ENCODE measurements at places on chromosomes 11 and 22.

DNA sequence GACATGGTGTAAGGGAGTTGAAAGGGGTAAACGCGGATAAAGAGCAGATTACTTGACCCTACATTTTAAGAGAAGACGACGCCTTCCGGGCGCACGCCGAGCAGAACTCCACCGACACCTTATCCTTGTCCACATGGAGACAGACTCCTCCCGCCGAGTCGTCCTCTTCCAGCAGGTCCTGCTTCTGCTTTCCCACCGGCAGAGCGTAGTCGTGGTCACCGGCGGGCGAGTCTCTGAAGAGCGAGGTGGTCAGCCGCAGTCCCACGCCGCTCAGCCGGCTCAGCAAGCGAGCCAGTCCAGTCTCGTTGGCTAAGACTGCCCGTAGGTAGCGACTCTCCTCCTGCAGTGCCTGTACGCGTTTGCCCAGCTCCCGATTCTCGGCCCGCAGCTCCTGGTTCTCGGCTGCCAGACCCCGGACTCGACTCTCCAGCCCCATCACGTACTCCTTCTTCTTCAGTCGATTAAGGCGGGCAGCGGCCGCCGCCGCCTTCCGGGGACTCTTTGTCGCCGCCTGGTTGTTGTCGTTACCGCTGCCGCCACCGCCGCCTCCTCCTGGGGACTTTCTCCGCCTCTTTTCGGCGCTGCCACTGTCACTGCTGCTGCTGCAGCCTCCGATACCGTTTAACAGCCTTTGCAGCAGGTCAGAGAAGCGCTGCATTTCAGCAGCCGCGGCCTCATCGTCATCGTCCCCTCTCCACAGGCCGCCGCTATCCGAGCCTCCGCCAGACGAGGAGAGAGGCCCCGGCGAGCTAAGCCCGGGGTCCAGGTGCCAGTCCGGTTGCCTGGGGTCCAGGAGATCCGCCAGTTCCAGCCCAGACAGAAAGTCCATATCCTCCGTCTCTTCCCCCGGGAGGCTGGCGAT is 945 bp downstream of the CREBZF start:
- peak; percentile 91 for DNase-seq

- no peak for DNase-seq
Observed at GRCh38 chr11:69931060-69931910, 112.1 kb upstream of the FGF3 start.

DNA sequence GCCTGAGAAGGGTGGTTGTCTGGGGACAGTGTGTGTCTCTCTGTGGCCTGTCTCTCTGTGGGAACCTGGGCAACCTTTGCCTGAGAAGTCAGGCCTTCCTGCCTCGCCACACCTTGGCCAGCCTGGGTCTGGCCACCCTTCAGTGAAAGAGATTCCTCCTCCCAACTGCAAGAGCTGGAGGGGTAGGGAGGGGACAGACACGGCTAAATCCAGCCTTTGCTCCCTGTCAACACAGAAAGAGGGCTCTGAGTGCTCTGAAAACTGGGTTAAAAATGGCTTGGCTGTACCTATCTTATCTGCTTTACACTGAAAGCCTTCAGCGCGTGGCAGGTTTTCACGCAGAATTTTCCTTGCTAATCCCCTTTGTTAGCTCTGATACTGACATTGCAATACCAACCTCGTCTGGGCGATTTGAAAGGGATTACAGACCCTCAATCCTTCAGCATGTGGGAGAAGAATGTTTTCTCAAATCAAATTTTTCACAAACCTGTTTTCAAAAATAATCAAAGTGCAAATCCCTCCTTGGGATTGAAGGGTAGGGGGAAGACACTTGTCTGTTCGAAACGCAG is 163.7 kb downstream of the DSCAML1 start:
- no peak for DNase-seq

- no peak for DNase-seq
Observed at GRCh38 chr11:35313760-35314153, 105.6 kb downstream of the SLC1A2 start.
